ENCODE measurements at places on chromosomes 5 and 9.

- no peak for DNase-seq
Observed at GRCh38 chr5:155826611-155827507, 500.1 kb upstream of the SGCD start.

DNA sequence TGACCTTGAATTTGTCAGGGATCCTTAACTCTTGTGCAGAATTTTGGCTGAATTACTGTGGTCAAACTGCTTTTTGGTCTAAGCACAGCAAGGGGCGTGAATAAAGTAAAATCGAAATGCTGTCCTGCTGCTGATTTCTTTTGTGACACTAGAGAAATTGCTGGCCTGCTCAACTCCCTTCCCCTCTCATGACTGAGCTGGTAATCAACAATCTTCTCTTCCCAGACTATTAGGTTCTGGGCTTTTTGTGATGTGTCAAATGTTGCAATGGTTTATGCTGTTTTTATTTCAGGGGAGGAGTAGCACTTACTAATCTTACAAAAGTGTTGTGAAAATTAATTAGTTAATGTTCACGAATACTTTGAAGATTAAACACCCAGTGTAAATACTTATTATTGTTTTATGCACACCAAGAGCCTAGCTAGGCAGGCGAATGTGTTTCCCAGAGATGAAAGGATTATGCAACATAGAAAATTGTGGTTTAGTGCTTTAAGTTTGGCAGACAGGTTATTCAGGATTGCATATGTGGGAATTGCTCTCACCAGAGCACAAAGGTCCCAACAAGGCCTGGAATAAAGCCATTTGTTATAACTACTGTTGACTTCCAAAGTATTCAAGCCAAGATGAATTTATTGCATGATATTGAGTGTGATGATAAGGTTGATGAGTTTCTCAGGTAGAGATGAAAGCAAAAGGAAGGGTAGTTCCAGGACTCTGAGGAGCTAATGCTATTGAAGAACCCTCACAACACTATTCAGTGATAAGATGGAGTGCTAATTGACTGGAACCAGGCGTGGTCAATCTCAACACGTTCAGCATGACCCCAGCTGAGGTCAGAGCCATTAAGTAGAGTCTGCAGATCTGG, 280.7 kb upstream of the ZNF608 start:
- no peak for DNase-seq

GRCh38 chr5:58357121-58357520, 102.8 kb downstream of the PLK2 start:
- DNase-seq = no peak

- no peak for DNase-seq
Observed at GRCh38 chr9:123597048-123597447, 241.1 kb downstream of the CRB2 start.

DNA sequence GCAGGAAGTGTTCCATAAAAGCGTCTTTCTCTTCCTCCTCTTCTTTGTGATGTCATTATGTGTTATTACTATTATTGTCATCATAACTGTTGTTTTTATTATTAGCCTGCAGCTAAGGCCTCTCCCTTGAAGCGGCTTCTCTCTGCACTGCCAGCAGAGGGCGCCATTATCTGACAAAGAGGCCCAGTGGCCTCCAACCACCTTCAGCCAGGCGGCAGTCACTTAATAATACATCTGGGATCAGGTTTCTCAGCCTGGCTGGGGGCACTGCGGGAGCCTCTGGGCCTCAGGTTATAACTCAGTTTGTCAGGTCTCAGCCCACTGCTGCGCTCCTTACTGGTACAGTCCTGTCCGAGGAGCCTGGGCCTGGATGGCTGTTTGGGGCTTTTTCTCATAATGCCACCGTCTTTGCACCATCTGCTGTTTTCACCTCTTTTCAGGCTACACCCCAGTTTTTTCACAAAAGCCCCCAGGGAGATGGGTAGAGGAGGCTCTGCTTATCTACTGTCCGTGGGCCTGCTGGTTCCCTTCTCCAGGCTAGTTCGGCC, 281.9 kb downstream of the NSG2 start:
- no peak for DNase-seq

DNA sequence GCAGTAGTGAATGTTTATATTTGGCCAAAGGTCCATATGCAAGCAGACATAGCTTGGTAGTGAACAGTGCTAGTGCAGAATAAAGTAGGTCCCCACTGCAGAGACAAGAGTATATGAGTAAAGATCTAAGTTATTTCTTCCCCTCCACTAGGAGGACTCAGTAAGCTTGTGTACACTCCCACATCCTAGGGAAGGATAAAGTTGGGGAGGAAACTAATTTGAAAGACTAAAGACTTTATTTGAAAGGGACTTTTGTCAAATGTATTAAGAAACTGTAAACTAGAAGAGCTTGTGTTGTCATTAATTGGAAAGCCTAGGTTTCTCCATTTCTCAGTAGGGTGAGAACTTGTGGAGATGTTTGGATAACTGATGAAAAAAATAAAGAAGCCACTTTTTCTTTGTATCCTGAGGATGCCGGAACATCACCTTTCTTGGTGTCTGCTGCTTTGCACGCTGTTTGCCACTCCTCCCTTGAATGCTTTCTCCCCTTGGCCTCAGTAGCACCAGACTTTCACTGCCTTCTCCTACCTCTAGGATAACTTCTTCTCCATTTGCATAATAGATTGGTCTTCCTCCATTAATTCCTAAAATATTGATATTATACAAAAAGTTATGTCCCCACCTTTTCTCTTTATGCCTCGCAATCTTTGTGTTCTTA, 329.0 kb downstream of the PARP8 start:
- no peak for DNase-seq

GRCh38 chr9:34256104-34256503, 73.0 kb downstream of the KIF24 start:
- no peak for DNase-seq

- DNase-seq = no peak
Observed at GRCh38 chr5:180380856-180381255, 27.7 kb upstream of the GFPT2 start.

DNA sequence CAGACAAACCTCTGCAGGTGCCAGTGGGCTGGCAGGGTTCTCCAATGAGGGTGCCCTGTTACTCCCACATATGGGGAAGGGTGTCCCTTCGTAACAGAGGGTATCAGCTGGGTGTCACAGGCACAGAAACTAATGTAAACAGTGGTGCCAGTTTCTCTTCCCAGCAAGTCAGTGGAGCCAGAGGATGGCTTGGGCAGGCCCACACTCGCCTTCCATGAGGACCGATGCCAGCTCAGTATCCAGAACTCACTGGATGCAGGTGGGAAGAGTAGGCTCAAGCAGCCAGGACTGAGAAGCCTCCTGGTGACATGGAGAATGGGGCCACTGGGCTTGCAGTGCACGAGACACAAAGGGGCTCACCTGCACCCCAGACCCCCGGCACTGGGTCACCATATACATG, 30.4 kb downstream of the FSTL4 start:
- DNase-seq = no peak

DNA sequence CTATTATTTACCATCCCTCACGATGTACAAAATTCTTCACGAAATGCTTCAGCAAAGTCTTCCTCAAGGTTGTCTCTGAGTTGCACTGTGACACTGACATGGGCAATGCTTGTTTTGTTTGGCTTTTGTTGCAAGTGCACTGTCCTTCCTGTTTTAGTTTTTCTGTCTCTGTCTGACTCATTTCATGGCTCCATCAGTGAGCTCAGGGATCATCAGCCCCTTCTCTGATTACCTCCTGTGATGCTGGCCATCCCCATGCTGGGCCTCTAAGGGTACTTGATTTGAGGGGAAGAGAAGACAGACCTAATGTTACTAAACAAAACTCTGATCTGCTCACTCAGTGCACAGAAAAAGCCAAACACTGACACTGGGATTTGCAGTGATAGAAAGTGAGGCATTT, 37.6 kb upstream of the STX17 start:
- no peak for DNase-seq

GRCh38 chr5:135248801-135249231, 150.2 kb downstream of the MACROH2A1 start:
- no peak for DNase-seq

GRCh38 chr5:9691261-9691660, 61.1 kb upstream of the TAS2R1 start:
- no peak for DNase-seq

- no peak for DNase-seq
Observed at GRCh38 chr9:125507226-125507625, 199.8 kb downstream of the MAPKAP1 start.

All from stimulated activated CD4-positive, alpha-beta T cell treated with anti-CD3 and anti-CD28 coated beads, TNF-alpha, amount 100 ng/mL, for 4 hours (primary cell).